ENCODE measurements at places on chromosomes 7 and 10.

- DNase-seq = no peak
These were observed 882.9 kb downstream of the NRG3 start for GRCh38 chr10:82757901-82758300.

DNA sequence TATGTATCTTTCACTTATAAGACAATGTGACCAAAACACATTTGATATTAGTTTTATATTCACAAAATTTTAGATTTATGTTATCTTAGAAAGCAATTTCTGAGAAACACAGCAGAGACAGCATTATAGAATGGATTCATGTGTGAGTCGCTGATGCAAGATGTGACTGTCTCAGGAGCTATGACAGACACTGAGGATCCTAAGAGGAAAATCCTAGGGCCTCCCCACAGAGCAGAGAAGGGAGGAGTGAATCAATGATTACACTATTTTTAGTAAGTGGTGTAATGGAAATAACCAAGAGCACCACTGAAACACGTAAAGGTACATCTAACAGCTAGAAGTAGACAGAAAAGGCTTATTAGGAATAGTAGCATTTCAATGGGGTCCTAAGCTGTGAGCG, 204.0 kb upstream of the PTN start:
- DNase-seq = no peak

DNA sequence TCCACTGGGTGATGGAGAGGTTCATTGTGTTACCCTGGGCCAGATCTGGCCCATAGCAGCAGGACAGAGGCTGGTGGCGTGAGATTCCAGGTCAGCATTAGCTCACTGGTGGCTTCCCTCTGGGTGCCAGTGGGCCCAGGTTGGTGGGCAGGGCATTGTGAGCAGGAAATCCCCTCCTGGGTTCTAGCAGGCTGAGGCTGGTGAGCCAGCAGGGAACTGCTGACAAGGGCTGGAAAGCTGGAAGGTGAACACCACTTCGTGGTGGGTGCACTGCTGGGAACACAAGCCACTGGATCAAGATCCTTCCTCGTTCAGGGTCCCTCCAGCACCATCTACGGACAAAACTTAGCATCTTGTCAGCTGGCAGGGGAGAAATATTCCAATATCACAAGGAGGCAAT, 259.2 kb upstream of the FZD1 start:
- DNase-seq = no peak

- no peak for DNase-seq
These were observed 66.2 kb upstream of the STEAP1B start for GRCh38 chr7:22566176-22566575.

- no peak for DNase-seq
These were observed 14.8 kb downstream of the PTPRE start for GRCh38 chr10:127921753-127922145.

GRCh38 chr10:14673189-14673861, 101.4 kb downstream of the FAM107B start:
- no peak for DNase-seq

- DNase-seq = no peak
These were observed 30.5 kb downstream of the JAKMIP3 start for GRCh38 chr10:132096223-132096622.

Measured in stimulated activated CD8-positive, alpha-beta memory T cell treated with anti-CD3 and anti-CD28 coated beads, Interleukin-4, amount 100 ng/mL, for 1 hour (primary cell).